Fibroblast of lung (primary cell): ENCODE measurements at places on chromosomes 13 and 19. TPM values are rescaled to one million over a fixed set of nuclear protein-coding genes. Genes with fewer than 3 reads are reported as not detected.
A peak's percentile ranks its signal among the peaks of the same experiment; 100 is the strongest.

DNA sequence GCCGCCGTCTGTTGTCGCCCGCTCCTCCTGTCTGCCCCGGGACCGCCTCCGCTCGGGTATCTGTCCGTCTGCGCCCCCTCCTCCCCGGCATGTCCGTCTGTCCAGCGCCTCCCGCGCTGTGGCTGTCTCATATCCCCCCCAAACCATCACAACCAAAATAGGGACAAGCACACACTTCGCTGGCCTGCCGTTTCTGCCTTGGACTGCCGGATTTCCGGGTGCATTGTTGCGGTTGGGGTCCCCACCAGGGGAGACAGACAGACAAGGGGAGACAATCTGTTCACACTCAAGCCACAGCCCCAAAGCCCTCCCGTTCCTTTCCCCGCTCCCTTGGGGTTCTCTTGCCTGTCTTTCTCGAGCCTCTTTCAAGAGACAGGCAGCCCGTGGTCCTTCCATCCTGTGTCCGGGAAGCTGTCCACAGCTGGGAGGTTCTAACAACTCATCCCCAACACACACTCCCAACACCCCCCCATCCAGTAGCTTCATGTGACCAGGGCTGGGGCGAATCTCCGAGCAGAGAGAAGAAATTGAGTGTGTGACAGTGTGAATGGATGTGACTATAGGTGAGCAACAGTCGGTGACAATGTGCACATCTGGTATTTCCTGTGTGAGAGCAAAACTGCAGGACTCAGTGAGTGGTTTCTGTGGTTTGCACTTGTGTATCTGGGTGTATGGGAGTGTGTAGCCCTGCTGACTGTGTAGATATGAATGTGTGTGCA, 16.5 kb upstream of the FOSB start:
- peak; percentile 89 for DNase-seq

DNA sequence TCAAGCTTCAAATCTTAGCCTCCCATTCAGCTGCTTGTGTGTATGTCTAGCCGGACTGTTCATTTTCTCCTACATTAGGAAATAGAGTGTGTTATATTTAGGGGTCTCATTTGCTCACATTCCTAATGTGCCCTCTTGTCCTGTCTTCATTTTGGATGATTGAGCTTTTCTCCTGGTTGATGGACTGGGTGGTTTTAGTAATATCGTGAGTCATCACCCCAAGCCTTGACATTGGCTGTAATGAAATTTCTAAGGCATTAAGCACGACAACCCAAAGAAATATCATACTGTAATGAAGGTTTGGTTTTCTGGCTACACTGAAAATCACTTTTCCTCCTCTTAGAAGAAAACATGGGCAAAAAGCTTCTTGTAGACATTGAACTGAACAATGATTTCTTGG, 110.7 kb upstream of the WASF3 start:
- DNase-seq, result no peak

DNA sequence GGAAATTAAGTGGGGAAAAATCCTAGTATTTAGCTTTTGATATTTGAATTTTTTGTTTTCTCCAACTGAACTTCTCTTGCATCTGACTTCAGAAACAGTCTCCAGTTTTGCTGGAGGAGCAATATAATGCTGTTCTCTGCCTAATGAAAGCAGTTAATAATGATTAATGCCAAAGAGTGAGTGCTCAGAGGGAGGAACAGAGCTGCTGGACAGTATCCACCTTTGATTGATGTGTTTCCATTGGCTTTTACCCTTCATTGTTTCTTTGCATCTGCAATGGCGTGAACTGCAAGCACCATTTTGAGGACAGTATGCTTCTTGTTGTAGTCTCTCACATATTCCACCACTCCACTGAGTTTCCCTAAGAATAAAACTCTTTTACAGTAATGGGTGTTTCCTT, 193.4 kb downstream of the ITGBL1 start:
- no peak for DNase-seq

GRCh38 chr13:113784645-113785024, 25.6 kb downstream of the TMEM255B start:
- DNase-seq, result no peak

- no peak for DNase-seq
Observed at GRCh38 chr19:15010501-15011300, 31.0 kb upstream of the SLC1A6 start.

DNA sequence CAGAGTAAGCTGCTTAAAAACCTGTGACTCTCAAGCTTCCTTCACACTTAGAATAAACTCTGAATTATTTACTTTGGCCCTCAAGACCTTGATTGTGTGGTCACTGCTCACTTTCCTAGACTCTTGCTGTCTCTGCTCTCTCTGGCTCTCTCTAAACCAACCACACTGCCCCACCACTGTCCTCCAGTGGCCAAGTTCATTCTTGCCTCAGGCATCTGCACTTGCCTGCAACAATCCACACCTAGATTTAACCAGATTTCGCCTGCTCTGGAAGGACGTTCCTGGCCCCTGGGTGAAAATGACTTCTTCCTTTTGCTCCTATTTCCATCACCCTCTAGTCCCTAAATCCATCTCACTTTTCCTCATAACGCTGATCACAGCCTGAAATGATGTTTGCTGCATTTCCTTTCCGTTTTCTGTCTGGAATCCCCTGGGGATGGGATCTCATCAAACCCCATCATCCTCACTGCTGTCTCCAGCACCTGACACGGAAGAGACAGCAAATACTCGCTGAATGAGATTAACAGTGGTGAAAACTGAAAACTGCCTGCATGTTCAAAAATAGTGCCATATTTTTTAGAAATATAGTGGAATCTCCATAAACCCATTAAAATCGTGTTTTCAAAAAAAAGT, 232.6 kb downstream of the UQCRFS1 start:
- DNase-seq, result no peak

- no peak for DNase-seq
Observed at GRCh38 chr13:45696610-45697226, 5.4 kb upstream of the CBY2 start.

DNA sequence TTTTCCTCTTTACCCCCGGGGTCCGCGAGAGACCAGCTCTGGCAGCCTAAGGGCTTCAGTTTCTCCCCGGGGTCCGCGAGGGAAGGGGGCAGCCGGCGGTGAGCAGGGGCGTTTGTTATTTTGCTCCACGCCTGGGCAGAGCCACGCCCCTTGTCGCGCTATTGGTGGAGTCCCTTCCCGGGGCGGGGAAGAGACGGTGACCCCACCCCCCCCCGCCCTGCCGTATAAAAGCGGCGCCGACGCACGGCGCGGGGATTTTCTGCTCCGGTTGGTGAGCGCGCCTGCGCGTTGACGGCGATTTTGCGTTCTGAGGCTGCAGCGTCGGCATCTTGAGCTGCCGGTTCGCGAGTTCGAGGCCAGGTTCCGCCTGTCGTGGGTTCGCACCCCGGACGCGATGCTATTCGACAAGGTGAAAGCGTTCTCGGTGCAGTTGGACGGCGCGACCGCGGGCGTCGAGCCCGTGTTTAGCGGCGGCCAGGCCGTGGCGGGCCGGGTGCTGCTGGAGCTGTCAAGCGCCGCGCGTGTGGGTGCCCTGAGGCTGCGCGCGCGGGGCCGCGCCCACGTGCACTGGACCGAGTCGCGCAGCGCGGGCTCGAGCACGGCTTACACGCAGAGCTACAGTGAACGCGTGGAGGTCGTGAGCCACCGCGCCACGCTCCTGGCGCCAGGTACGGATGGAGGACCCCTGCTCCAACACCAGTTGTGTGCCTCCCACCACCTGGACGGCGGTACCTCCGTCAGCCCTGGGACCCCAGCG, at the start of gene ARRDC2:
Gene ARRDC2 (plus strand): TSS at position 254 of the 757 bp plus-strand sequence. CDS start 141 bp downstream, at position 395.
- peak; percentile 83 for DNase-seq

The CGB8 gene
- not detected in 2 replicates for total RNA-seq

The ZNF627 gene
- 19.5 and 26.3 TPM in 2 replicates for total RNA-seq

The ANGPTL4 gene
- total RNA-seq, result 1.7 and 6.7 TPM in 2 replicates
